ENCODE measurements at places on chromosomes 3 and 15.

- DNase-seq, result no peak
These were observed 4.9 kb upstream of the TBC1D5 start for GRCh38 chr3:17747174-17747889.

- no peak for DNase-seq
These were observed 42.0 kb downstream of the ATP2C1 start for GRCh38 chr3:130935761-130936492.

DNA sequence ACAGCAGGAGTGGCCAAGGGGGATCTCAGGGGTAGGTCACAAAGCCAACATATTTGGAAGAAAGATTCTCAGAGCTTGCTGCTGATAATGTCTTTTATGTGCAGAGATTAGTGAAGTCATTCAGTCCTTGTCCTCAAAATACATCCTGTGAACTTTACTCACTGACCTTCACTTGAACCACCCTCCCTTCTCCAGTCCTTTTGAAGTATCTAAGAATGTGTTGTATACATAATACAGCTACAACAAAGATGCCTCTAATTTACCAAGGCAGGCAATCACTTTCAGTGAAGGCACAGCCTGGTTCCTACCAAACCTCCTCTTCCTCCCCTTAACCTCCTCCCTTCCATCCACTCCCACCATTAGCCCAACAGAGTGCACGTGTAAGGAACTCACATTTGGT lies 38.3 kb downstream of the ETV5 start:
- DNase-seq, result no peak

GRCh38 chr3:130997289-130997688 lies 29.3 kb downstream of the ASTE1 start:
- DNase-seq, result no peak
